Putamen (tissue), 1 donor: ENCODE measurements at places on chromosomes 3 and 15.

DNA sequence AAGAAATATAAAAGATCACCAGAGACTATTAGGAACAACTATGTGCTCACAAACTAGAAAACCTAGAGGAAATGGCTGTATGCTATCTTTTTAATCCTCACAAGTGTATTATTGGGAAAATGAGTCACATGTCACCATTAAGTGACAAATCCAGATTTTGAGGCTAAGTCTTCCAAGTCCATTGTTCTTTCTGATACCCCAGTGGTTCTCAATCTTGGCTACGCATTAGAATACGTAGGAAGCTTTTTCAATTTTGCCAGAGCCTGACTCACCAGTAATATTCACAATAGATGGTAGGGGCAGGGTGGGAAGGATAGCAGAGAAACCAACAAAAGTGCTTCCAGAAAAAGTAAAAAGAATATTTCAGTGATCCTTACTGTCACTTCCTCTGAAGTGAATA, 117.0 kb downstream of the FILIP1L start:
- DNase-seq = no peak

GRCh38 chr3:111619833-111620232, 24.7 kb upstream of the ZBED2 start:
- DNase-seq = no peak

- no peak for DNase-seq
These were observed 725 bp downstream of the SRP14 start for GRCh38 chr15:40038275-40038637.

- DNase-seq = no peak
These were observed 263.9 kb downstream of the ZMAT3 start for GRCh38 chr3:178807694-178808093.

DNA sequence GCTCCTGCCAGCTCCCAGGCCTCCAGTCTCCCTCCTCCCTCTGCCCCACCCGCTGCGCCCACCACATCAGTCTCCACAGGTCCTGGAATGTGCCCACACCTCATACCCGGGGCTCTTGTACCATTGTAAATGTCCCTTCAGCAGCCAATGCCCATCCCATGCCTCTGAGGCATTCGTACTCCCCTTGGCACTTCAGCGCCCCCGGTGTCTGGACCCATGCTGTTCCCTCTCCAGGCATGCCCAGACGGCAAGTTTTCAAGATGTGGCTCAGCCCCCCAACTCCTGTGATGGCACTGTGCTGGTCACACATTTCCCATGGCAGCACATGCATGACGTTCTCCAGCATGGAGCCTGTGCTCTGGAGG, 13.3 kb downstream of the PLXND1 start:
- DNase-seq = no peak

DNA sequence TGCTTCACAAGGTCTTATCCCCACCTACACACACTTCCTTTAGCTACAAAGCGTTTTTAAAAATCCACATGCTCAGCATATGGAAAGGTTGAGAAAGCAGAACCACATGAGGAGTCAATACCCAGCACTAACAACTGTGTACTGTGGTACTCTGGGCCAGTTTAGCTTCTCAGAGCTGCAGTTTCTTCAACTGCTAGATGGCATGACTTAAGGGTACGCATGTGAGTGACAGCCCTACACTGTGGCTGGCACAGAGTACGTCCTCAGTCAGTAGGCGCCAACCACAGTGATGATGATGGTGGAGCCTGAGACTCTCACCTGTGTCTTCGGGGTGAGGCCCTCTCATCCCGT, 17.4 kb downstream of the CCDC12 start:
- DNase-seq = no peak

DNA sequence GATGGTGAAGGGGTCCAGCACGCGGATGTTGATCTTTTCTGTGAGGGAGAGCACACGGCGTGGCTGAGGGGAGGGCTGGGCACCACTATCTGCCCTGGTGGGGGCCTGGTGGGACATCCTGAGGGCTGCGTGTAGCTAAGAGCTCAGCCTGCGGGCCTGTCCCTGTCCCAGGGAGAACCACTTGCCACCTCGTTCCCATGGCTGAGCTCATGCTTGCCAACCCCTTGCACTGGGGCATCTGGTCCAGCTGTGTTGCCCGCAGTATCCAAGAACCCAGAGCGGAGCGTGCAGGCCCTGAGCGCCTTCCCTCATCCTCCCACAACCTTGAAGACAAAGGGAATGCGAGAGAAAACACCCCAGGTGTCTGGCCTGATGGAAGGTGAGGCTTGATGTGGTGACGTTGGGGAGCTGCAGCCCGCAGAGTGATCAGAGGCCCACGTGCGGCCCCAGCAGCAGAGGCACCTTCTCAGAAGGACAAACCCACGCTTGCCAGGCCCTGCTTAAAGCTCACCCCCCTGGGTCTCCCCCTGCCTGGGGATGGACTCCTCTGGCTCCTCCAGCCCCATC, 28.9 kb downstream of the TKT start:
- DNase-seq = no peak

DNA sequence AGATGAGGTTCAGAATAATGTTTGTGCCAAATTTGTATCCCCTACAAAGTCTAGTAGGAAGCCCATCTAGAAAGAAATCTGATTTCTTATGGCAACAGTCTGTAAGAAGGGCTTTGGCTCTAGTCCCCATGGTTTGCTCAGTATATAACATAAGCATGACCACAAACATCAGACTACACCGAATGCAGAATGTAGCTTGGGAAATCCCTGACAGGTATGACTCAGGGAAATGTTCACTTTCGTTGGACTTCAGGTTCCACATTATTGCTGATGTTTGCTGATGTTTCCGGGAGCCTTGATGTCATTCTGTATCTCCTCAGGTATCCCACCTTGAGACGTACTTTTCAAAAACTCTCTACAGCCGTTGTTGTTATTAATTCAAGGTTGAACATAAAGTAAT, 304.4 kb upstream of the TGFBR2 start:
- no peak for DNase-seq

- no peak for DNase-seq
These were observed 49.3 kb downstream of the HHLA2 start for GRCh38 chr3:108345492-108346205.

GRCh38 chr3:152703245-152703890, 131.6 kb upstream of the P2RY1 start:
- DNase-seq = no peak

DNA sequence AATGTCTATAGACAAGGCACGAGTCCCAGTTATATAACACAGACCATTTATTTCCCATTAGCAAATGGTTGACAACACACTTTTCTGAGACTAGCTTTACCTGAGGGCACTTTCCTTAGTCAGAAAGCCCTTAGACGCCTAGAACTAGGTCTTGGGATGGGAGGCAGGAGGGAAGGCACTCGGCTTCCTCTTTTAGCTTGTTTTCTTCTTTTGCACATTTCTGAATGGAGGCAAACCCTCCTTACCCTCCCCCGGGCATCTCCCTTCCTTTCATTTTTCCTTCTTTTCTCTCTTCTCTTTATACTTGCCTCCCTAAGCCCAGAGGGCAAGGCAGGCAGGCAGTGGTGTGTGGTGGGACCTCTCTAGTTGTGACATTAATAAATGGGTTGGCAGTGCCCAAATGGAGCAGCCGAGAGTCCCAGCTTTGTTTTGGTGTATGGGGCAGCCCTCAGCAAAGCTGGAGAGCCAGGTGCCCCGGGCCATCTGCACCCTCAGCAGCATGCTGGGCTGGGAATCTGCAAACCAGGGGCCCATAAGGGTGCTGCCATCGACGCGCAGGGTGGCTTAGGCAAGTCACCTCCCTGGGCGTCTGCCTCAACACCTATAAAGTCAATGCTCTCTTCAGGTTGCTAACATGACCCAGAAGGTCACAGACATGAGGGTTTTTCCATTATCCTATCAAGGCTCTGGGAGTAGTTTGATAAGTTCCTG, 21.1 kb upstream of the BCL2L10 start:
- no peak for DNase-seq

DNA sequence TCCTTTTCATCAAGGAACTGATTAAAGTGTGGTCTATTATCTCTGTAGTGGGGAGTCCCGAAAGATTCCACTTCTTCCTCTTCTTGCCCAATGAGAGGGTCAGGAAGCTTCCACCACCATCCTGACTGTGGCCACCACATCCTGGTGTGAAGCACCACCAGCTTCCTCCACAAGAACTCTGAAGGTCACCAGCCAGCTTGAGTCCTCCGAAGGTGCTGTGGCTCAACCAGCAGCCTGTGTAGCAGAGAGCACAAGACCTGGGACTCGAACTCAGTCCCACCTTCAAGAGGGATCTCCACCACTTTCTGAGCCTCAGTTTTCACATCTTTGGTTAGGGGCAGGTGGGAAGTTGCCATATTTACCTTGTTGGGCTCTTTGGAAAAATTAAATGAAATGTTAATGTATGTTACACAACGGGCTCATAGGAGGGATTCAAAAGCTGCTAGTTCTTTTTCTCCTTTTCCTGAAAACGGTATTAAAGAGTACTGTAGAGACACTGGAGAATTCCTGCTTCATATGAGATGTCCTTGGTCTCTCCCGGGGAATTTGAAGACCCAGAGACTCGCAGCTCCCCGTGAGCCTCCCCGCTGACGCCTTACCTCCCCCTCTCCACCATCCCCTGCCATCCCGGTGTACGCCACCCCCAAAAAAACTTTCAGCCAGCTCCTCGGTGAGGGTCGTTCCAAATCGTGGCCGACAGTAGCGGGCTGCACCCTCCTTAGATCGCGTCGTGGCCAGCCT, 816 bp upstream of the ACAN start:
- no peak for DNase-seq

- no peak for DNase-seq
These were observed 18.1 kb upstream of the STAC start for GRCh38 chr3:36362216-36362615.

- DNase-seq = no peak
These were observed 52.1 kb upstream of the WDR72 start for GRCh38 chr15:53811530-53811929.

GRCh38 chr15:92100301-92100700, 246.8 kb downstream of the SLCO3A1 start:
- no peak for DNase-seq

GRCh38 chr3:23324745-23325144, 121.6 kb downstream of the UBE2E2 start:
- DNase-seq = no peak

- no peak for DNase-seq
These were observed 66.0 kb downstream of the FLNB start for GRCh38 chr3:58074116-58074715.

DNA sequence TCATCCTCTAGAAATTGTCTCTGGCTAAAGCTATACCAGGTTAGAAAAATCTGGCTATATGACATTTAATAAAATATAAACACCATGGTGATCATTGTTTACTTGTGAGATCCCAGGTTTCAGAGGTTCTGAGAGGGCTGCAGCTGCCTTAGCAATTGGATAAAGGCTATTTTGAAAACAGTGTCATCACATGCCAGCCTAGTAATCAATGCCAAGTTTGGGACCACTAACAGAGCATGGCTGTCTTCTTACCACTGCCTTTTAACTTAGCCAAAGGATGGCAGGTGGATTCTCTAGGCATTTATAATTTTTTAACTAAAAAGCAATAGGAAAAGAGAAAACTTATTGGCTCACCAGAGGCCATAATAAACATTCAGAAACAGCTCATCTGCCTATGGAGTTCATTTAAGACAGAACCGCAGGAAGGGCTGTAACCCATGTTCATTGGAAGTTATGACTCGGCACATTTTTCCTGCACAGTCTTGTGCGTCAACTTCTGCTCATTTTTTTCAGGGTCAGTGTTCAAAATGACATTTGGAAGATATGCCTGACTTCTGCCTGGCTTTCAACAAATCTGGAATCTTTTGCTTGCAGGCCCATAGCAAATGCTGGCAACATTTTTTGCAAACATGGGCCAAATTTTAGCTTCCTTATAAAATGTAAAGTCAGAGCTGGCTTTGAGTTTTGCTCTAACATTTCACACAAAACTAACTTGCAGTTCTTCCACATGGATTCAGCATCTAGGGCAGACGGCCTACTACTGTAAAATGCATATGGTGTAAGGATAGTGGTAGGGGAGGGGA, 476.0 kb upstream of the TBL1XR1 start:
- DNase-seq = no peak

DNA sequence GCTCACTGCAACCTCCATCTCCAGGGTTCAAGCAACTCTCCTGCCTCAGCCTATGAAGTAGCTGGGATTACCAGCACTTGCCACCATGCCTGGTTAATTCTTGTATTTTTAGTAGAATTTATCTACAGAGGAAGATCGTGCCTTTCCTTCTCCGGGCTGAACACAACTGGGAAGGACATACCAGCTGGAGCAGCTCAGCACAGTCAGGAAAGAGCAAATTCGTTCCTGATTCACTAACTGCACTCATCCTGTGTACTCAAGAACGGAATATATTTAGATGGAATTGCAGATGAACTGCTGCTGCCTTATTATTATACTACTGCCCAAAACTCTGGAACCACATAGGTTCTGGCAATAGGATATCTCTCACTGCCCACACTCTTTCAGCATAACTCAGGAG, 27.1 kb upstream of the P4HTM start:
- no peak for DNase-seq

DNA sequence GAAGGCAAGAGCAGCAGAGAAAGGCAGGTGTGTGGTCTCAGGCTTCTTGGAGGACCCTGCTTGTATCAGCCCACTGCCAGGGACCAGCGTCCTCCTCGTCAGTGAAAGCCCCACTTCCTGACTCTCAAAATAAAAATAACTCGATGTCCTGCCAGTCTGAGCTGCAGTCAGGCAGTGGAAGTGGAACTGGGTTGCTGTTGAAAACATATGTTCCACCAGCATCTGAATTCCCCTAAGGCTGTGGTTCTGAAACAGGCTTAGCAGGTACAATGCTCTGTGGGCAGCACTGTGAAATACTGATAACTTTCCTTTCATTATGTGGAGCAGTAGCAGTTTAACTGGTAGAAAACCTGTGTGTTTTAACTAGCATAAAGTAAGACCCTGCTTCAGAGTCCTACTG, 121.6 kb upstream of the EIF1B start:
- DNase-seq = no peak

DNA sequence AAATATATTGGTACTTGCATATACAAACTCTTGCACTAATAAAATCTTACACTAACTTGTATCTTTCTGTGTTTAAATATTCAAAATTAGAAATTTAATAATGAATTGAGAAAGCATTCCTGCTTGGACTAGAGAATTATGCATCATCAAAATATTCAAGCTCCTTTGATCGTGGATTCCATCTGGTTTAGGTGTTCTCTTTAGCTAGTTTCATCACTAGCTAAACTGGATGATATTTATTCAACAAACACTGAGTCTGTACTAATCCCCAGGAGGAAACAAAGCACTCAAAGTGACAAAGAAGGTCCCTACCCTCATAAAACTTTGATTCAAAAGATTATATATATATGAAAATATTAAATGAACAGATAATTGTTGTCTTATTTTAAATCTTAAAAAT, 1360.9 kb upstream of the ALCAM start:
- DNase-seq = no peak

GRCh38 chr15:71242292-71242691, 127.0 kb downstream of the THSD4 start:
- no peak for DNase-seq

GRCh38 chr3:68033867-68034266, 379.5 kb upstream of the SUCLG2 start:
- no peak for DNase-seq

DNA sequence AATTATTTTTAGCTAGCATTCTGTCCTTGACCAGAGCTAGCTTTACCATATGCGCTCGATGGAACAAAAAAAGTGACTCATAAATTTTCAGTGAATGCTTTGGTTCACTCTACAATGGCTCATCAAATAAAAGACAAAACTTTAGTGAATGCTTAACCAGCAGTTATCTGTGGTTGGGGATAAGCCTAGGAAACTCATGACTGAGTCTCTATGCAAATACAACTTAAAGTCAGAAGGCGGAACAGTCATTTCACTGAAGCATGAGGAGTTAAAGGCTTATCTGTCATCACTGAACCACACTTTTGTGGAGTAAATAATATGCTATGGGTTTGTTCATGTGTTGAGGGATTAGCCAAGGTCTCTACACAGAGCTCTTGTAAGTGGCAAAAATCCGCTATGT, 308.4 kb downstream of the SQOR start:
- no peak for DNase-seq
